ENCODE measurements at places on chromosomes 3 and 15.

GRCh38 chr15:54884312-54884711, 312.4 kb downstream of the RSL24D1 start:
- no peak for DNase-seq

GRCh38 chr15:98524838-98525660, 123.3 kb upstream of the IGF1R start:
- no peak for DNase-seq

GRCh38 chr15:23569151-23569925, 3.9 kb downstream of the MKRN3 start:
- no peak for DNase-seq

DNA sequence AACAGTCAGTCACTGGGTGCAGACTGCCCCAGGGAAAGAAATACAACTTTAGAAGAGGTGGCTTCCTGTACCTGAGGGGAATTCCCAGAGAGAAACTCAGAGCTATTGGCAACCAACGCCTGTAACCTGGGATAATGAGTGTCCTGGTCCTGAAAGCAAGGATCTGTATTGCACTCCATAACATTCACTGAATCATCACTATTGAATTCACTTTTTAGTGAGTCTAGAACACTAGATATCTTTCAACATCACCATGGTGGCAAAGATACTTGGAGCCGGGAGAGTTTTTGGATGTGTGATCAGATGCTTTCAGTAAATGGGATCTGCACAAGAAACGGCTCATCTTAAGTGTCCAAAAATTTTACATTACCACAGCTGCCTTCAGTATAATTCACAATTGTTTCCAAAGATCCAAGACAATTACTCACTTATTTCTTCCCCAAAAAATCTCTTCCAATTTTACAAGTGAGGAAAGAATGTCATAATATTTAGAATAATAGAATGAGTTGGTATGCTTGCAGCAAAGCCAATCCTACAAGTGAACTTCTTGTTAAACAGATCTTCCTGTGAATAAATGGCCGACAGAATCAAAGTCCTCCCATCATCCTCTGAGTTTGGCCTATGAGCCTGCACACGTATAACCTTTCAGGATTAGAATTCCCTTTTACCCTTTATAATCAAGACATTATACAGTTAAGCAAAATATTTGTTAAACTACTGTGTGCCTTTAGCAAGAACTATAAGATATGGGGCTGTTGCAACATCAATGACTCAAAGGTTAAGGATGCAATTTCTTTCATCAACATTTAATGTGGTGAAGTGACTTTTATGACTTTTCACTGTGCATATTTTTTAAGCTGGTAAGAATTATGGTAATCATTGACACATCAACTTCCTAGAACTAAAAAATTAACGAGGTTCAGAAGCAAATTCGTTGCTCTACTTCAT, 243.3 kb upstream of the COL8A1 start:
- DNase-seq = peak; percentile 95

GRCh38 chr15:52559575-52559974, 9.3 kb downstream of the ARPP19 start:
- peak; percentile 16 for DNase-seq

DNA sequence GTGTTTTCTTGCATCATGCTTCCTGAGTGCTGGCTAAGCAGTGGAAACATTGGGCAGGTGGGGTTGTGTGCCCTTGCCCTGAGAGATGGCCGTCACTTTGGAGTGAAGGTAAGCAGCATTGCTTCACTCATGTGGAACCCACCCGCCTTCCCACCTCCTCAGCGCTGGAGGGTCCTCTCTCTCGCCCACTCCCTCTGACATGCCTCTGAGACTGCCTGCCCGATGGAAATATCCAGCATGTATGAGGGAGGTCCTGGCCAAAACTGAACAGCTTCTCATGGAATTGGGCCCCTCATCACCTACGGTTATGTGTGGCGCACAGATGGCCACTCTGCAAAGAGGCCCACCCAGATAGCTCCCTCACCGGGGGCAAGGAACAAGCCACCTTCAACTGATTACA, 48.6 kb downstream of the SMAD3 start:
- DNase-seq = no peak

- peak; percentile 93 for DNase-seq
These were observed 4.4 kb downstream of the GXYLT2 start for GRCh38 chr3:72892081-72892775.

DNA sequence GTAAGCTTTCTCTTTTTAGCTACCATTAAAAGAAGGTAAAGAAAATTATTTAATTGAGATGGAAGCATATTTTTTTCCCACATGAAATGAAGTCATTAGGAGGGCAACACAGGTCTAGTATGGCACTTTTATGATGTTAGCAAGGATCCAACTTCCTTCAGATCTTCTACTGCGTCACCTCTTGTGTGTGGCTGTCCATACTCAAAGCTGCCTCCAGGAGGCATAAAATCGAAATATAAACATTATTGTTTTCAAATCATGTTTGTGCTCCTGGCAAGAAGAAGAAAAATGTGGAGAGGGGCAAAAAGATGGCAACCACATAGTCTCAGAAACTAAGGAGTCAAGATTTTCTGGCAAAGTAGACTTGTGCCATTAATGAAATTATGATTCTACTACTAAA, 791.7 kb upstream of the EPHA6 start:
- no peak for DNase-seq

- DNase-seq = no peak
These were observed 216.5 kb downstream of the ZNF385D start for GRCh38 chr3:21534462-21534861.
